ENCODE measurements at places on chromosomes 3 and 15.

DNA sequence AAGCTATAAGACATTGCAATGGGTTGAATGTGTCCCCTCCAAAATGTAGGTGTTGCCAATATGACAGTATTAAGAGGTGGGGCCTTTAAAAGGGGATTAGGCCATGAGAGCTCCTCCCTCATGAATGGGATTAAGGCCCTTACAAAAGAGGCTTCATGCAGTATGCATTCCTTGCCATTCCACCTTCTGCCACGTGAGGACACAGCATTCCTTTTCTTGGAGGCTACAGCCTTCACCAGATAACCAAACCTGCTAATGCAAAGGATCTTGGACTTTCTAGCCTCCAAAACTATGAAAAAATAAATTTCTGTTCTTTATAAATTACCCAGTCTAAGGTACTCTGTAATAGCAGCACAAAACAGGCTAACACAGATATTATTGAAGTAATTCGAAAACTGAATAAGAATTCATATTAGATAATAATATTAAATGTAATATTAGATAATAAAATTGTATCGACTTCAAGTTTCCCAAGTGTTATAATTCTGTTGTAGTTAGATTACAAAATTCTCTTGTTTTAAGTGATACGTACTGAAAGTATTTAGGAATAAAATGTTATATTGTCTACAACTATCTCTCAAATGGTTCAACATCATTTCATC is 29.4 kb upstream of the ATP8B4 start:
- no peak for DNase-seq

DNA sequence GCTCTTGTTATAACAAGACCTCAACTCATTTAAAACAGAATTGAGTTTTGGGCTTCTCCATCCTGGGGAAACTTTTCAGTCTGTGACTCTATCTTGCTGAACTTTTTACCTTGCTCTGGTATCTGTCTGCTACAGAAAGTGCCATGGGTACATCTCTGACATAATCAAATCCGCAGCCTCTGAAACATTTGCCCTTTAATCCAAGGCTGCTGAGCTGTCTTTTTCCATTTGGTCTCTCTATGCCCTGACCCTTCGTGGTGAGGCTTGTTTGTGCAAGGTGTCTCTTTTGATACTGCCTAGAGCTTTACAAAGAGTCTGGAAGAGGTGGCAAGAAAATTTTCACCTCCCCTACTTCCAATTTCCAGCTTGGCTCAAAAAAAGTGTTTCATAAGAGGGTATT is 11.3 kb downstream of the TMEM108 start:
- no peak for DNase-seq

DNA sequence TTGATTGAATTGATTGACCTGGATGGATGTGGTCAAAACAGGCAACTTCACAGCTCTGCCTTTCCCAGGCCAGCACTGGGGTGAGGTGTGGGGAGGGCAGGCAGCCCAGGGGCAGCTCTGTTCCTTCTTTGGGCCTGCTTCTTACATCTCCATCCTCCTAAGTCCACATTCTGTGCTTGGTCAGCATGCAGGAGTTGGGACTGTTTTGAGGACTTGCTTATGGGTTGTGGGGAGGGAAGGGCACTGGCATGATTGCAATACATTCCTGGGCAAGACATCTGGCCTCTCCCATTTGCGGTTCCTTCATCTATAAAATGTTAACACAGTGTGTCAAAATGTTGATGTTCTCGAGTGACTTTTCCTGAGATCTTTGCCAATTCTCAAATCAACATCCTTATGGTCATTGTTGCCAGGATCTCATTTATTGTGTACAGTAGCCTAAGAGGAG is 84.1 kb downstream of the ST6GAL1 start:
- DNase-seq: no peak

DNA sequence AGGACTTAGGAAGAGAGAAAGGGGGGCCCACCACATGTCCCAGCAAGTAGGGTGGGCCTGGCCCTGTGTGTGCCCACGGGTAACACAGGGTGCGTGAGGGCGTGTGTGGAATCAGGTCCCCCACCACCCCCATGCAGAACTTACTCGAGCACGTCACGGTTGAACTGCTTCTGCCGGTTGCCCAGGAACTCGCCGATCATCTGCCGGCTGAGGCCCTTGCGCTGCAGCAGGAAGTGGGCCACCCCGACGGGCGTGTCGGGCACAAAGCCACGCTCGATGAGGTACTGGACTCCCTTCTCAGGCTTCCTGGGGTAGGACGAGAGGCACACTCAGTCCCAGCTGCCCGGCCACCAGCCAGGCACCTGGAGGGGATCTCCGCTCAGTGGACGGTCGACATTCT is 83.1 kb upstream of the RPL32 start:
- DNase-seq: no peak

- no peak for DNase-seq
These were observed 8.4 kb downstream of the ITGB5 start for GRCh38 chr3:124878561-124879336.

GRCh38 chr3:195838714-195839113 is 27.0 kb upstream of the MUC4 start:
- DNase-seq: no peak

DNA sequence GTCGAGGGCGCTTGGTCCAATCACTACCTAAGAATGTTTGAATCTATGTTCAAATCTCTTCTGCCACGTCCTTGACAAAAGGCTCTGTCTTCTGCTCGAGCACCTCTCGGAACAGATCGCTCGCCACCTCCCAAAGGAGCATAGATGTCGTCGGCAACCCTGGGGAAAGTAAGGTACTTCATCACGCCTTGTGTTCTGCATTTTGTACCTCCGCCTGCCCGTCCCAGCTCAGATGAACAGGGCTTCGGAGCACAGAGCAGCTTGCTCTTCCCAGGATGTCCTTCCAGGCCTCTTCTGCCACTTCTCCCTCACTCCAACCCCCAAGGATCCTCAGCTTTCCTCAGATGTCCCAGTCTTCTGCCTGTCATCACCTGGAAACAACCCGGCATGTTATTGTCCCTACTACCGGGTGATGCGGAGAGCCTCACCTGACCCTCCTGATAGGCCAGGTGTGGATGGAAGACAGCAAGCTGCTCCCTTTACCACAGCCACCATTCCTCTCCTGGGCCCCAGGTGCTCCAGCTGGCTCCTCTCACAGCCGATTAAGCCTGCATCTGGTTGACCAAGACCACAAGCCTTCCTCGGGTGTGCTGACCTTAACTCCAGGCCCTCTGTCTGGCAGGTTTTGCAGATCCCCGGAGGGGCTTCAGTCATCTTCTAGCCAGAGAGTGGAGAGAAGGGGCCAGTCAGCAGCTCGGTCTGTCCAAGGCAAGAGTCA is 270.5 kb downstream of the FAM43A start:
- no peak for DNase-seq

DNA sequence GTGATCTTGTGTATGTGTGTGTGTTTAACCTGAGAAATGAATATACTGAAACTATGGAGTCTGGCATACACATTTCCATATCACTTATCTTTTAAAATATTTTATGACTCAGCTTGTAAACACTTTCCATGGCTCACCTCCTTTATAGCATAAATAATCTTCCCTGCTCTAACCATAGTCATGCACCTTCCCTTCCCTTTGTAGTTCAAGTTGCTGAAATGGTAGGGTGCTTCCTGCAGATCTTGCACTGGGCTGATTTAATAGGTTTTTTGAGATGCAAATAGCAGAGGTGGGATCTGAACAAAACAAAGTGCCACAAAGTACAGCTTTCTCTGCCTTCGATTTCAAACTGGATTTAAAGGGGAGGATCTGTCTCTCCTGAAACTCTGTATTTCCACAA is 712.7 kb upstream of the LMCD1 start:
- DNase-seq: no peak
